ENCODE measurements at places on chromosomes 5 and 9.

GRCh38 chr5:53311681-53312080 is 168.7 kb upstream of the FST start:
- DNase-seq, result no peak

GRCh38 chr5:133341915-133342710 is 270.2 kb downstream of the FSTL4 start:
- DNase-seq, result no peak

GRCh38 chr5:109411627-109412026 is 1.9 kb upstream of the PJA2 start:
- no peak for DNase-seq

DNA sequence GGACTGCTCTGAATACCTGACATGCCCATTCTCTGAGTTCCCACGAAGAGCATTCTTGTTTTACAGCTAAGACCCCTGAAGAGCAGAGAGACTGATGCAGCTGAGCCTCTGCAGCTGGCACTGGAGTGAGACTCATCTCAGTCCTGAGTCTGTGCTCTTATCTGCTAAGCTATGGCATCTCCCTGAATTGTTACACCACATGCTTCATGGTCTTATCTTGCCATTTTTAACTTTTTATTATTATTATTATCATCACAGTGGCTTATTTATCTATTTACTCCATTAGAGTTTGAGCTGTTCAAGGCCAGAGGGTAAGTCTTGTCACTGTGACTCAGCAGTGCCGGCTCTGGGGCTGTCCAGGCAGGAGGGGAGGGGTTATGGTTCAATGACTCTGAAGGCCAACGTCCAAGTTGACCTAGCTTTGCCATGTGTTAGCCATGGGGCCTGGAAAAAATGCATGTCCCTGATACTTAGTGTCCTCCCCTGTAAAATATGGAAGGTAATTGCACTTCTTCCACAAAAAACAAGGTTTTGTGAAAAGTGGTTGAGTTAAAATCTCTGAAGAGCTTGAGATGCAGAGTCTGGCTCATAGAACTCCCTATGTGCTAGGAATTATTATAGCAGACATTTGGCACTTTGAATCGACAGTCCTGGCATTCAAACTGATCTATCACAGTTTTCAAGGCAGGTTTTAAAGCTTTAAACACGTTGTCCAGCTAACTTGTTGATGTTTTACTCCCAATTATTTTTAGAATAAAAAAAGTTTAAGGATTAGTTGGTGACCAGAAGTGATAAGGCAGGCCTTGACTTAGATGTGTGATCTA is 94.6 kb downstream of the ALDH1A1 start:
- no peak for DNase-seq

DNA sequence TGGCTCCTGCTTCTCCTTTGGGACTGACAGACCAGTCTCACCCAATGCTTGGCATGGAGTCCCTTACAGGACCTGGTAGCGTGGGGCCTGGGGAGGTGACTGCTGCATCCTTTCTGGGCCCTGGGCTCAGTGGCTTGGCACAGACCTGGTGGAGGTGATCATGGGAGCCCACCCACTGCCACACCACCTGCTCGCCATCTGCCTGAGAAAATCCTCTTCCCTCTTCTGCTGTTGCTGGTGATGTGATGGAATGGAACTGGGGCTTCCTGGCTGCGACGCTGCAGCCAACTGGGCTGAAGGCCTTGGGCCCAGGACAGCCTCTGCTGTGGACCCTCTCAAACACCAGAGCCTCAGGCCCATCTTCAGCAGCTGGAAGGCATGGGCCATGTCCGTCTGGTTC is 122.5 kb upstream of the PANK3 start:
- DNase-seq, result no peak

DNA sequence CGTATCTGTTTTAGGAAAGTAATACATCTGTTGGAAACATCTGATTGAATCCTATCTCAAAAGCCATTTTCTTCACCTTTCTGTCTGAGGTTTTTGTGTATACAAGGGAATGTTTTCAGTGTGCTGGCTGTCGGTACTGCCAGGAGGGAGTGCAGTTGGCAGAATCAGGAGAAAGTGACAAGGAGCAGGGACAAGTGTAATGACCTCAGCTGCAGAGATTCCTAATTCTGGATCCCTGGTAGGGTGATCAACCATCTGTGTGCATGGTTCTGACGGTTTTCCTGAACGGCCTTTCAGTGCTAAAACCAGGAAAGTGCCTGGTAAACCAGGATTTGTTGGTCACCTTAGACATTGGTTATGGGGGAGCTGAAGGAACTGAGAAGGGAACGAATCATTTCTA is 1.6 kb upstream of the GDA start:
- DNase-seq, result no peak

- DNase-seq, result no peak
These were observed 997.5 kb downstream of the TLE4 start for GRCh38 chr9:80569236-80569635.

GRCh38 chr5:126066836-126067235 is 356.4 kb upstream of the GRAMD2B start:
- no peak for DNase-seq

DNA sequence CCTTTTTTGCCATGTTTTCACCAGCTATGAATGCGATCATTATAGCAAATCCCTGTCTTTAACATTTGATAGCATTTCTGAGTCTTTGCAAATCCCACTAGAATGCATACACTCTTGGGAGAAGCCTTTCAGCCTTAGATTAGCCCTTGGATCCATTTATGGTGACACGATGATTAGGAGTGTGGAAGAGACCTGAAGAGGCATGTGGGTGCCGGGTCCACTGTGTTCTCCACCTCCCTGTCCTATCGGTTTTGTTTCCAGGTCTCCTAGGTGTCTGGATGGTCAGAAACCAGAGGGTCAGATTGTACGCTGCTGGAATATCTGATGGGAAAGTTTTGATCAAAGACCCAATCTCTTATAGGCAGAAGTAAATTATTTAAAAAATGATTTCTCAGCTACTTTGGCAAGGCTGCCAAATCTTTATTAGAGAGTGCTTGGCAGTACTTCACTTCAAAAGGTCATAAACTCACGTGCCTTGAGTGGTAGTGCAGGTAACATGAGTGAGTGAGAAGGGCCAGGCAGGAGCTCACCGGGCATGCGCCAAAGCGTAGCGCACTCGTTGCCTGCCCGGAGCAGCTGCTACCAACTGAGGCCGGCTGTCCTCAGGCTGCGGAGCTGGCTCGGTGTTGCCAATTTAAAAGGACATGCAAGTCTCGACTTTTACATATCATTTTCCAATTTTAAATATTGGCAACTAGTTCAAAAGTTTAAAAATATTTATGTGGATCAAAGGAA is 51.3 kb downstream of the PCSK5 start:
- DNase-seq, result no peak
